ENCODE measurements at places on chromosomes 13 and 19. TPM values are rescaled to one million over a fixed set of nuclear protein-coding genes. Genes with fewer than 3 reads are reported as not detected.
A peak's percentile ranks its signal among the peaks of the same experiment; 100 is the strongest.

Gene TTC9B
- total RNA-seq = not detected

DNA sequence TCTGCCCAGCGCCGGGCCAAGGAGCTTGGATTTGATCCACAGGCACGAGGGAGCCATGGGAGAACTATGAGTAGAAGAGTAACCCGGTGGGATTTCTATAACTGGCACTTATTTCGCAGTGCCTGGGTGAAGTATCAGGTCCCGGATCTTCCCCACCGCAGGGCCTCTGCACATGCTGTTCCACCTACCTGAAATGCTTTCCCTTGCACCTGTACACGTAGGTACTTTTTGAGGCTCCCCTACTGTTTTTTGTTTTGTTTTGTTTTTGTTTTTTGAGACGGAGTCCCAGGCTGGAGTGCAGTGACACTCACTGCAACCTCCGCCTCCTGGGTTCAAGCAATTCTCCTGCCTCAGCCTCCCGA lies 402 bp upstream of the KANK3 start:
- DNase-seq = no peak

DNA sequence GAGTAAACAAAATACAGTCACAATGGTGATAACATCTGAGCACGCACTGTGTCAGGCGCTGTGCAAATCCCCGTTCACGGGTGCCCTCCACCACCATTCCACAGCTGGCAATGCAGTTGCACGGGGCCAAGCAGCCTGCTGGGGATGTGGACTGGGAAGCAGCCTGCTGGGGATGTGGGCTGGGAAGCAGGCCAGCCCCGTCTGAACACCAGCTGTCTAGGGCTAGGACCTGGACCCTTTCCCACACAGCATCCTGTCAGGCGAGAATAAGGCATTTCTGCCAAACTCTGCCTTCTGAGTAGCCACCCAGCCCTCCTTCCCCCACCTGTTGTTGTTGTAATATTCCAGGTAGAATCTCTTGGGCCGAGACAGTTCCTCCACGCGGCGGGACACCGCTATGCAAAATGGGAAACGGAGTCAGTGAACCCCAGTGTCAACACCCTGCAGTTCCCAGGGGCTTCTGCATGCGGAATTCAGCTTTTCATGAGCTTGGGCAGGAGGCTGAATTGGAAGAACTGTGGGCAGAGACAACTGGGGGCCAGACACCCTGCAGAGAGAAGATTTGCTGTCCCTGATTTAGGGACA lies 27.8 kb upstream of the MIER2 start:
- DNase-seq = peak; percentile 48

GRCh38 chr13:20037908-20038307 lies 79.4 kb downstream of the ZMYM2 start:
- no peak for DNase-seq

DNA sequence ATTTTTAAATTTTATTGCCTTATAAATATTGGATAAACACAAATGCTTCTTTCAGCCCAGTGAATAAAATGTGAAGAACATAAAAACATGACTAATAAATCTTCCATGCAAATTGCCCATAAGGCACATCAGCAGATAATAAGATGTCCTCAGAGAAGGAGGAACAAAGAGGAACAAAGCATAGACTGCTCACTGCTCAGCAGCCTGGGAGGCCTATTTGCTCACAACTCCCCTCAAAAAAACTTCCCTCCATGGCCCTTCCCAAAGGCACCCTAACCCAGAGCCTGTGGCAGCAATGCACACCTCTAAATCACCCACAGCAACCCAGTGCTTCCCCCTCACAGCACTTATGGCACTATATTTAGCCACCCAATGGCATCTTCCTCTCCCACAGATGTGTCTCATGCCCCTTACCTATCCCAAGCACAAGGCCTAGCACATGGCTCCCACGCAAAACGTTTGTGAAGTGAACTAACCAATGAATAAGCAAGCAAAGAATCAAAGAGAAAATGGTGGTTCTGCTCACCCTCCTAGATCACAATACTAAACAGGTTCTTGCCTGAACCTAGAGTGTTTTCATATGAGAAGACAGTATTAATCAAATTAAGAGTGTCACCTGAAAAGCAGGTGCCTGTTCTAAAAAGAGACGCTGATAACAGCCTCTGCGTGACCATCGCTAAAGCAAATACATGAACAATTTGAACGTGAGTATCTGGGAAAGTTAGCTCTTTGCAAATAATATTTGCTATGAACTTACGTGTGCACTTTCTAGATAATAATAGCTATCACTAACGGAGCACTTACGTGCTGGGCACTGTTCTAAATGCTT lies 96.9 kb downstream of the TBC1D4 start:
- no peak for DNase-seq

- peak; percentile 48 for DNase-seq
Observed at GRCh38 chr13:95212983-95213850, 88.0 kb downstream of the ABCC4 start.

GRCh38 chr19:13172346-13173138 lies 22.3 kb downstream of the IER2 start:
- peak; percentile 89 for DNase-seq
